SJSA1 (cell line): ENCODE measurements at places on chromosomes 4 and X. TPM values are rescaled to one million over a fixed set of nuclear protein-coding genes. Genes with fewer than 3 reads are reported as not detected.

GRCh38 chr4:26074712-26075430 lies 160.9 kb downstream of the SMIM20 start:
- no peak overlapping the region for H3K27ac ChIP-seq
- H3K4me1 ChIP-seq: no peaks in the 10 kb centered on the region

DNA sequence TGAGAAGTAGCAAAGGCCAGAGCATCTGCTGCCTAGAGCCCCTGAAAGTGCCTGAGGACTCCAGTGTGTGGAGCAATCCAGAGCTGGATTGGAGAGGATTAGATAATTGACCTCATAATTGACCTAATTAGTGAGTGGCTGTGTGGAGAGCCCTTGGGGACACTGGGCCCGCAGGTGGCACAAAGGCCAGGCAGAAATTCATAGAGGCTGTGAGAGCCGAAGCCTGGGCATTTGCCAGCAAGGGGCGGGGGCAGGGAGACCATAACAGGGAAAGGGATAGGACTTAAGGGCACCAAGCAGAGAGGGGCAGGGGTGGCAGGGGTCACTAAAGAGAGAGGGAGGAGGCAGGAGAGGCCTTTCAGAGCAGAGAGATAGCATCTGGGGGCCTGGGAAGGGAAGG lies 45.3 kb downstream of the EFNB1 start:
- no peak overlapping the region for H3K27ac ChIP-seq
- H3K27me3 ChIP-seq: no peaks in the 10 kb centered on the region
- H3K36me3 ChIP-seq: no peaks in the 10 kb centered on the region
- no peak for DNase-seq
- H3K4me3 ChIP-seq: no peak overlapping the region

GRCh38 chr4:142164767-142165500 lies 528.6 kb downstream of the IL15 start:
- peaks cover 8% of the 10 kb centered on the region for H3K4me1 ChIP-seq
- no peak overlapping the region for H3K4me3 ChIP-seq
- DNase-seq: no peak

GRCh38 chrX:25383196-25383595 lies 367.4 kb upstream of the ARX start:
- no peak overlapping the region for H3K27ac ChIP-seq
- H3K4me1 ChIP-seq: no peaks in the 10 kb centered on the region
- no peaks in the 10 kb centered on the region for H3K27me3 ChIP-seq

- peaks cover 15% of the 10 kb centered on the region for H3K27me3 ChIP-seq
- H3K4me3 ChIP-seq: no peak overlapping the region
- H3K36me3 ChIP-seq: no peaks in the 10 kb centered on the region
- H3K4me1 ChIP-seq: 0 out of 2 replicates have a peak, but pooled peaks cover 3% of the 10 kb centered on the region
- no peak overlapping the region for H3K27ac ChIP-seq
Measured at GRCh38 chr4:37452952-37453280, 208.4 kb downstream of the NWD2 start.

GRCh38 chrX:67545036-67545821 lies 1.4 kb downstream of the AR start:
- peaks cover 16% of the 10 kb centered on the region for H3K4me1 ChIP-seq
- no peak overlapping the region; the same call in 1 of the 2 replicates for H3K27ac ChIP-seq
- H3K36me3 ChIP-seq: peaks cover 8% of the 10 kb centered on the region; the same call in 1 of the 2 replicates
- no peaks in the 10 kb centered on the region for H3K27me3 ChIP-seq

GRCh38 chr4:52709155-52709554 lies 42.1 kb downstream of the ERVMER34-1 start:
- H3K4me1 ChIP-seq: peaks cover 15% of the 10 kb centered on the region
- no peaks in the 10 kb centered on the region for H3K27me3 ChIP-seq
- peaks cover 18% of the 10 kb centered on the region for H3K36me3 ChIP-seq
- no peak for DNase-seq

- H3K4me3 ChIP-seq: no peak overlapping the region
- no peaks in the 10 kb centered on the region for H3K27me3 ChIP-seq
- H3K4me1 ChIP-seq: peaks cover 13% of the 10 kb centered on the region
- DNase-seq: no peak
- H3K36me3 ChIP-seq: no peaks in the 10 kb centered on the region
Measured at GRCh38 chr4:38954727-38955126, 77.5 kb downstream of the TMEM156 start.

DNA sequence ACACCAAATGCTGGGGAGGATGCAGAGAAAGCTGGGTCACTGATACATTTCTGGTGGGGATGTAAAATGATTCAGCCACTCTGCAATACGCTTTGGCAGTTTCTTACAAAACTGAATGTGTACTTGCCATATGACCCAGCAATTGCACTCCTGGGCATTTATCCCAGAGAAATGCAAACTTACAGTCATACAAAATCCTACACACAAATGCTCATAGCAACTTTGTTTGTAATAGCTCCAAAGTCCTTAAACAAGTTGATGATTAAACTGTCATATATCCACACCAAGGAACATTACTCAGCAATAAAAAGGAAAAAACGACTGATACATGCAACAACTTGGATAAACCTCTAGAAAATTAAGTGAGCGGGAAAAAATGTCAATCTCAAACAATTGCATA lies 12.3 kb downstream of the MID1 start:
- H3K4me1 ChIP-seq: peaks cover 24% of the 10 kb centered on the region
- no peaks in the 10 kb centered on the region for H3K36me3 ChIP-seq
- DNase-seq: no peak

GRCh38 chr4:28388471-28388870 lies 1527.8 kb downstream of the STIM2 start:
- DNase-seq: no peak
- no peaks in the 10 kb centered on the region for H3K27me3 ChIP-seq
- H3K4me3 ChIP-seq: no peak overlapping the region
- H3K4me1 ChIP-seq: no peaks in the 10 kb centered on the region
- no peaks in the 10 kb centered on the region for H3K36me3 ChIP-seq
- no peak overlapping the region for H3K27ac ChIP-seq

DNA sequence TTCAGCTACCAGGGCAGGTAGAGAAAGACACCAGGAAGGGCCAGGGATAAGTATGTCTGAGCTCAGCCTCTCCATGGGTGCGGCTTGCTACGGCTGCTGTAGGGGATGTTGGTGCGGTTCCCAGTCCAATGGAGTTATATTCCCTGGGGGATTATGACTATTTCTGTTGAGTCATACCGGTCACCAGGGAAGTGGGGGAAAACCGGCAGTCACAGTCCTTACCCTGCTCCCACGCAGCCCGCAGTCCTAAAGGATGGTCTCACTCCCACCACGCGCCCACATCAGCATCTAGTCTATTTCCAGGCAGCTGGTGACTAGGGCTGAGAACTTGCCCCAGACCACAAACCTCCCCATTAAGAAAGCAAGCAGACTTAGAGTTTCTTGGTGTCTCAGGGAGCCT lies 191.6 kb downstream of the VEGFC start:
- H3K36me3 ChIP-seq: no peaks in the 10 kb centered on the region
- no peaks in the 10 kb centered on the region for H3K27me3 ChIP-seq
- H3K4me1 ChIP-seq: no peaks in the 10 kb centered on the region
- H3K27ac ChIP-seq: no peak overlapping the region

- DNase-seq: peak; percentile 43
- H3K27me3 ChIP-seq: no peaks in the 10 kb centered on the region
- H3K36me3 ChIP-seq: no peaks in the 10 kb centered on the region; the same call in 1 of the 2 replicates
- no peak overlapping the region for H3K4me3 ChIP-seq
- H3K27ac ChIP-seq: no peak overlapping the region
Measured at GRCh38 chr4:100823066-100823992, 305.5 kb upstream of the EMCN start.

- DNase-seq: no peak
- no peak overlapping the region for H3K27ac ChIP-seq
- no peaks in the 10 kb centered on the region for H3K36me3 ChIP-seq
Measured at GRCh38 chr4:88843067-88843685, 145.5 kb upstream of the NAP1L5 start.

GRCh38 chr4:168594121-168594520 lies 97.3 kb downstream of the PALLD start:
- peaks cover 17% of the 10 kb centered on the region for H3K4me1 ChIP-seq
- no peak for DNase-seq

DNA sequence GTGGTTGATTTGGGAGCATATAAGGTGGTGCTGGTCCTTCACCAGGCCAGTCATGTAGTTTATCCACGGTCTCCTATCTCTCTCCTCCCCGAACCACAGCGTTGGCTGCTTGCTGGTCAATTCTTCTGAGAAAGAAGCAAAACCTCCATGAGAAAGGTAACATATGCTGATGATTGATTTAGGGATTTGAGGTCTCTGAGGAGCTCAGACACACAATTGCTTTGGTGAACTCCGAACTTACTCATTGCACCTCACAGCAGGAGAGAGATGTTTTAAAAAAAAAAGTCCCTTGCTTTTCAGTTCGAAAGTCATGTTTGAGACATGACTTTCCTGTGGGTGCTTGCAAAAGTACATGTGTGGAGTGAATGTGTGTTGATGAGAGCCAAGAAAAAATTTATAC lies 100.2 kb downstream of the TSPAN7 start:
- no peak overlapping the region for H3K27ac ChIP-seq

GRCh38 chr4:162793571-162793970 lies 373.1 kb downstream of the NAF1 start:
- no peak overlapping the region for H3K4me3 ChIP-seq
- H3K27me3 ChIP-seq: peaks cover 9% of the 10 kb centered on the region; the same call in 1 of the 2 replicates
- DNase-seq: no peak
- H3K27ac ChIP-seq: no peak overlapping the region
- H3K4me1 ChIP-seq: no peaks in the 10 kb centered on the region
- H3K36me3 ChIP-seq: no peaks in the 10 kb centered on the region

GRCh38 chr4:147560625-147561024 lies 56.6 kb upstream of the TMEM184C start:
- no peaks in the 10 kb centered on the region for H3K4me1 ChIP-seq
- no peaks in the 10 kb centered on the region for H3K36me3 ChIP-seq
- H3K4me3 ChIP-seq: no peak overlapping the region
- H3K27me3 ChIP-seq: no peaks in the 10 kb centered on the region
- DNase-seq: no peak
- no peak overlapping the region for H3K27ac ChIP-seq

DNA sequence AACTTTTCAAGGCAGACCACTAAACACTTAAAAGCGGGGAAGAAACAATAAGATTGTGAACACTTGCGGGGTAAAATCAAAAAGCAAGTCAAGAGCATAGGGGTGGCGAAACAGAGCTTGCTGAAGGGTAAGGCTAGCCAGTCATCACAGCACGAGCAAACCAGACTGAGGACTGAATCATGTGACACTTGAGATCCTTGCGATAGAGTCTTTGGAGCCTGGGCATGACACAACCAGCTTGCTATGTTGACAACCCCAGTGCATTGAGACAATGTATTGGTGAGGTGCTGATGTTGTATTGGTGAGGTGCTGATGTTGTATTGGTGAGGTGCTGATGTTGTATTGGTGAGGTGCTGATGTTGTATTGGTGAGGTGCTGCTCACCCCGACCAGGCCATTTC lies 72.3 kb downstream of the SLIT2 start:
- H3K36me3 ChIP-seq: no peaks in the 10 kb centered on the region
- H3K27me3 ChIP-seq: no peaks in the 10 kb centered on the region
- H3K27ac ChIP-seq: no peak overlapping the region
- H3K4me3 ChIP-seq: no peak overlapping the region

DNA sequence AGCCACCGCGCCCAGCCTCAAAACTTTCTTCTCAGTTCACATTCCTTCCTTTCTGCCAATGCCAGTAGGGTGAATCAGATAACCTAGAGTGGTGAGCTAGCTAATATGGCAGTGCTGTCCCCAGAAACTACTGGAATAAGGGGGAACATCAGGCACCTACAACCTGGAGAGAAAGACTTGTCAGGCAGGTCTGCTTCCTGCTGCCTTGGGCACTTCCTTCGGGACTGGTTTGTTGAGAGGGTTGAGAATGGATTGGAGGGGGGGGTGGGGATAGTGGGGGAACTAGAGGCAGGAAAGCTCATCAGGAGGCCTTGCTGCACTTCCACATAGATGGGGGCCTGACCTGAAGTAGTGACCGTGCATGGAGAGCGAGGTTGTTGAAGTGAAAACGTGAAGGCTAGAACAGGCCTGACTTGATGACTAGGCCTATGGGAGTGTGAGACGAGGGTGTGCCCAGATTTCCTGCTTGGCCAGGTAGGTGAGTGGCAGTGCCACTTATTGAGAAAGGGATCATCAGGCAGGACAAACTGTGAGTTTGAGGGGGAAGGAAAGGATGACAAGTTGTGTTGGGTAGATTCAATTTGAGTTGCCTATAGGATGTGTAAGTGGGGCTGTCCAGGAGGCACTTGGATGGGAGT lies 33.4 kb downstream of the SLC25A5 start:
- no peaks in the 10 kb centered on the region for H3K36me3 ChIP-seq
- no peak overlapping the region for H3K27ac ChIP-seq
- no peak overlapping the region for H3K4me3 ChIP-seq
- peaks cover 18% of the 10 kb centered on the region for H3K4me1 ChIP-seq

DNA sequence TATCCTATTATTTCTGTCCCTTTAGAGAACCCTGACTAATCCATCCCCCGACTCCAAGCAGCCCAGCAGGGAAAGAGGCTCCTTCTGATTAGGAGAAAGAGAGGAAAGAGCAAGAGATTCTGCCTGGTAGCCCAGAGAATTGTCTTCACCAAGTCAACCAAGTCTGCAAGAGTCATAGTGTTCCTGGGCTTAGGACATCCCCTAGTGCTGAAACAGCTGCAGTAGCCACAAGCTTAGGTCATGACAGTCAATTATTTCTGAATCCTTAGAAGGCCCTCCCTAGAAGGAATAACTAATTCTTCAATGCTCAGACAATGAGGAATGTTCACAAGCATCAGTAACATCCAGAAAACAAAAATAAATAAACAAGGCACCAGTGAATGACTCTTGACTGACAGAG lies 480.3 kb upstream of the GRIA3 start:
- H3K4me3 ChIP-seq: no peak overlapping the region
- no peaks in the 10 kb centered on the region for H3K4me1 ChIP-seq
- no peaks in the 10 kb centered on the region for H3K36me3 ChIP-seq
- no peak for DNase-seq

GRCh38 chrX:71195964-71196649 lies 26.9 kb upstream of the GJB1 start:
- H3K27ac ChIP-seq: no peak overlapping the region
- H3K27me3 ChIP-seq: no peaks in the 10 kb centered on the region
- DNase-seq: no peak
- H3K4me1 ChIP-seq: no peaks in the 10 kb centered on the region
- no peaks in the 10 kb centered on the region for H3K36me3 ChIP-seq

GRCh38 chr4:5168891-5169290 lies 117.6 kb downstream of the STK32B start:
- no peaks in the 10 kb centered on the region for H3K27me3 ChIP-seq
- no peak for DNase-seq
- H3K36me3 ChIP-seq: no peaks in the 10 kb centered on the region
- no peak overlapping the region for H3K27ac ChIP-seq

DNA sequence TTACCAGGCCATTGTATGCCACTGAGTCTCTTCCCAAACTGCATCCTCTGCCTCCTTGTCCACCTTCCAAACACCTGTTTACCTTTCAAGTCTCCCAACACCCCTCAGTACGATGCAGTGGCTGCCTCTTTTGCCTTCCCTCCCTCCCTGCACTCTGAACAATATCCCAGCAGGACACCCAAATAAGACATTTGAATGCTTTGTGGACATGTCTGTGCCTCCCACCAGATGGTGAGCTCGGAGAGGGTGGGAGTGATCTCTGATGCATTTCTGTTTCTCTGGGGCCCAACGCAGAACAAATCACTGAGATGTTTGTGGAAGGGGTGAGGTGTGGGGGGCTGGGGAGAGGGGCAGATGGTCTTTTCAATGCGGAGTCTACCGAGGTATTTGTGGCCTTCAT lies 33.4 kb downstream of the PJA1 start:
- DNase-seq: no peak
- H3K4me1 ChIP-seq: peaks cover 6% of the 10 kb centered on the region
- no peak overlapping the region for H3K4me3 ChIP-seq
- no peaks in the 10 kb centered on the region for H3K36me3 ChIP-seq

GRCh38 chr4:15784959-15785634 lies 7.0 kb downstream of the CD38 start:
- no peak overlapping the region for H3K4me3 ChIP-seq
- no peaks in the 10 kb centered on the region for H3K27me3 ChIP-seq
- DNase-seq: no peak
- no peaks in the 10 kb centered on the region for H3K36me3 ChIP-seq
- no peak overlapping the region for H3K27ac ChIP-seq

PAK3 gene
- total RNA-seq: 0.45 and 1.7 TPM in 2 replicates

PPP1R2C gene
- not detected in 2 replicates for total RNA-seq

PCSK1N gene
- total RNA-seq: 2.7 and 3.2 TPM in 2 replicates

EOLA2 gene
- 23.6 and 31.3 TPM in 2 replicates for total RNA-seq

SLC9B1 gene
- 1.5 TPM in 1 of 2 replicates, not detected in the other for total RNA-seq
